ENCODE measurements at places on chromosomes 13 and 19. TPM values are rescaled to one million over a fixed set of nuclear protein-coding genes. Genes with fewer than 3 reads are reported as not detected.

DNA sequence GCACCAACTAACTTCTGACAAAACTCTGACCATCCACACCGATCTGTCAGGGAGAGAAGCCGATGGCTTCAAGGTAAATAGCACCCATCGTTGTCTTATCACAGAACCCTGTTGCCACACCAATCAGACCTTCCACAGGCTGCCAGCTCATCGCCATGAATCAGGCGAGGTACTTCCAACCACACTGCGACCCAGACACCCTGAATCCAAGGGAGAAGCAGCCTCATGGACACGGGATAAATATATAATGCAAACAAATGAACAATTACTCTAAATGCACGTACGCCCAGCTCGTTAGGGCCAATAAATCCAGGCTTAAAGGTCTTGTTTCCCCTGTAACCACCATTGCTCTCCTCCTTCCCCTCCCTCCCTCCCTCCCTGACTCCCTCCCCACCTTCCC, 20.8 kb downstream of the RANBP3 start:
- peaks cover 58% of the 10 kb centered on the region for H3K4me1 ChIP-seq
- H3K27me3 ChIP-seq: no peaks in the 10 kb centered on the region
- no peak for DNase-seq

- no peak overlapping the region for H3K4me3 ChIP-seq
- no peaks in the 10 kb centered on the region for H3K36me3 ChIP-seq
- no peak for DNase-seq
- H3K4me1 ChIP-seq: no peaks in the 10 kb centered on the region
- H3K27me3 ChIP-seq: no peaks in the 10 kb centered on the region
- no peak overlapping the region for H3K27ac ChIP-seq
Observed at GRCh38 chr13:105787632-105788031, 747.8 kb downstream of the EFNB2 start.

The ZMYM2 gene
- polyA plus RNA-seq: 63.9 TPM

- no peaks in the 10 kb centered on the region for H3K4me1 ChIP-seq
- no peak overlapping the region for H3K27ac ChIP-seq
- H3K36me3 ChIP-seq: no peaks in the 10 kb centered on the region
- DNase-seq: no peak
Observed at GRCh38 chr13:76667551-76667950, 218.7 kb downstream of the KCTD12 start.

GRCh38 chr19:34135821-34136611, 36.3 kb upstream of the LSM14A start:
- no peaks in the 10 kb centered on the region for H3K36me3 ChIP-seq
- no peak overlapping the region for H3K27ac ChIP-seq
- no peaks in the 10 kb centered on the region for H3K4me1 ChIP-seq
- H3K4me3 ChIP-seq: no peak overlapping the region

DNA sequence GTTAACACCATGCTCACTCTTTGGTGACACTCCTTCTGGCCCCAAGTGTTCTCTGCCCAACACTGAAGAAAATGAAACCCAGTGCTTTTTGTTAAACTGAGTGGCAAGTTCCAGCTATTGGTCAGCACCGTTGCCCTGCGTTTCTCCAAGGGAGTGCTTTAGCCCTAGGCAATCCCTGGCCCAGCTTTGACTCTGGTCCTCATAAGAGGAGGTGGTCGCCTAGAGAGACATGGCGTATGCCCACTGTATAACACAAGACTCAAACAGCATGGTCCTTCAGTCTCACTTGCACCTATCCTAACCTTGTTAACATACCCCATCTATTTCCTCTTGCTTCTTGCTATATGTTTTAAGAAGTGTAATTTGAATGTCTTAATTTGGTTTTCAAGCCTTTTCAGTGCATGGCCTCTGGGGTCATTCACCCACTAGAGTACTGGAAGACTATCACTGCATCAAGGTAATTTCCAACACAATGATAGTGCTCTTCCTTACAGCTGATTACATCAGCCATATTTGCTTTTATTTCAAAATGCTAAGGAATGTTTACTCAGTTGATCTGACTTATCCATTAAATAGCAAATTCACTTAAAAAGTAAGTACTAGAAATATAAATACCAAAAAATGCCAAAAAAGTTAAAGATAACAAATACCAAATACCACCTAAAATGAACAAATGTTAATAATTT, 190.5 kb upstream of the SOX21 start:
- no peak overlapping the region for H3K4me3 ChIP-seq
- H3K27me3 ChIP-seq: no peaks in the 10 kb centered on the region
- H3K4me1 ChIP-seq: no peaks in the 10 kb centered on the region
- no peak for DNase-seq
- no peaks in the 10 kb centered on the region for H3K36me3 ChIP-seq

The ADPRHL1 gene
- 1.6 TPM for polyA plus RNA-seq

The PDE4C gene
- 0.34 TPM for polyA plus RNA-seq

The SDHAF1 gene
- 27.2 TPM for polyA plus RNA-seq

- no peak overlapping the region for H3K4me3 ChIP-seq
- H3K4me1 ChIP-seq: peaks cover 64% of the 10 kb centered on the region
- no peak overlapping the region for H3K27ac ChIP-seq
- peak; percentile 41 for DNase-seq
- no peaks in the 10 kb centered on the region for H3K36me3 ChIP-seq
Observed at GRCh38 chr13:26952551-26953143, 192.1 kb upstream of the GPR12 start.

DNA sequence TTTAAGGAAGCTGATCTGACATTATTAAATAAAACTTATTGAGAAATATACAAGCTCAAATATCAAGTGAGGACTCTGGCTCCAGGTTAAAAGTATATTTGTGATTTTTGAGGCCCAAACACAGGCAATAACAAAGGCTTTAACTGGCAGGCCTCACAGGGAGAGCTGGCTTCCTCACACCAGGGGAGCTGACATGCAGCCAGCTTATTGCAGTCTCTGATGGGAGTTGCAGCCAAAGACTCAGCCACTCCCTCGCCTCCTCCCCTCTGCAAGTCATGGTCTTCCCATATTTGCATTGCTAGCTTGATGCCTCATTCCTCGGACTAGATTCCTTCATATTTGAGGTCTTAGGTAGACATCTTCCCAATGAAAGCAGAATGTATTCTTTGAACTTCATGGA, 647.1 kb upstream of the SLITRK6 start:
- no peak overlapping the region for H3K27ac ChIP-seq
- H3K4me1 ChIP-seq: no peaks in the 10 kb centered on the region
- H3K4me3 ChIP-seq: no peak overlapping the region
- H3K36me3 ChIP-seq: no peaks in the 10 kb centered on the region
- no peaks in the 10 kb centered on the region for H3K27me3 ChIP-seq
- DNase-seq: no peak

GRCh38 chr13:98875146-98875729, 102.6 kb downstream of the DOCK9 start:
- DNase-seq: no peak
- no peaks in the 10 kb centered on the region for H3K27me3 ChIP-seq
- no peak overlapping the region for H3K4me3 ChIP-seq
- H3K36me3 ChIP-seq: peaks cover 10% of the 10 kb centered on the region

DNA sequence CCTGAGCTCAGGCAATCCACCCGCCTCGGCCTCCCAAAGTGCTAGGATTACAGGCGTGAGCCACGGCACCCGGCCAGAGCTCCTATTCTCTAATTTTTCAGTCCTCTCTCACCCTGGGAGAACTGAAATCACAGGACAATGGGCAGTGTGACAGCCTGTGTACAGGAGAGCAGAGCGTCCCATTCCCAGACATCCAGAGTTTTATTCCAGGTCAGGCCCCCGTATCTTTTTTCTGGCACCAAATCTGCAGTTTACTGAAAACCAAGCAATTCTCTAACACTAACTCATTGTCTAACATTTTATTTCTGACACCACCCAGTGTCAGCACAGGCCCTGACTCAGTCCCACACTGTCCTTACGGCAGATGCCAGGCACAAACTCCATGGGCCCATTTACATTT, 6.7 kb downstream of the ZNF708 start:
- DNase-seq: no peak
- H3K4me3 ChIP-seq: no peak overlapping the region
- H3K36me3 ChIP-seq: peaks cover 7% of the 10 kb centered on the region
- no peak overlapping the region for H3K27ac ChIP-seq

DNA sequence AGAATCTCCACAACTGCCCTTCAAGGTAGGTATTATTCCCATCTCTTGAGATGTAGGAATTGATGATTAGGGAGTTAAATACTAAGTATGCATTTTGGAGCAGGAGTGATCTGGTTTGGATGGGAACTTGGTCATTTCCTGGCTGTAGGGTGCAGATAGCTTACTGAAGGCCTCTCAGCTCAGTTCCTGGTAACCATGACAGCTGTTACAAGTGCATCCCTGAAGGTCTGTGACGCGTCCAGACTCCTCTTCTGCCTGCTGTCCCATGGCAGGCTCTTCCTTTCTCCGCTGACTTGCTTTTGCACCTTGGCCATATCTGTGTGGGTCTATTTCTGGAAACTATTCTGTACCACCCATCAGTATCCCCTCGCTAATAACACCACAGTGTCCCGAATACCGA, 387.8 kb downstream of the ZNF536 start:
- no peak overlapping the region for H3K4me3 ChIP-seq
- no peaks in the 10 kb centered on the region for H3K36me3 ChIP-seq
- no peaks in the 10 kb centered on the region for H3K4me1 ChIP-seq
- no peak overlapping the region for H3K27ac ChIP-seq
- no peak for DNase-seq
- H3K27me3 ChIP-seq: no peaks in the 10 kb centered on the region

DNA sequence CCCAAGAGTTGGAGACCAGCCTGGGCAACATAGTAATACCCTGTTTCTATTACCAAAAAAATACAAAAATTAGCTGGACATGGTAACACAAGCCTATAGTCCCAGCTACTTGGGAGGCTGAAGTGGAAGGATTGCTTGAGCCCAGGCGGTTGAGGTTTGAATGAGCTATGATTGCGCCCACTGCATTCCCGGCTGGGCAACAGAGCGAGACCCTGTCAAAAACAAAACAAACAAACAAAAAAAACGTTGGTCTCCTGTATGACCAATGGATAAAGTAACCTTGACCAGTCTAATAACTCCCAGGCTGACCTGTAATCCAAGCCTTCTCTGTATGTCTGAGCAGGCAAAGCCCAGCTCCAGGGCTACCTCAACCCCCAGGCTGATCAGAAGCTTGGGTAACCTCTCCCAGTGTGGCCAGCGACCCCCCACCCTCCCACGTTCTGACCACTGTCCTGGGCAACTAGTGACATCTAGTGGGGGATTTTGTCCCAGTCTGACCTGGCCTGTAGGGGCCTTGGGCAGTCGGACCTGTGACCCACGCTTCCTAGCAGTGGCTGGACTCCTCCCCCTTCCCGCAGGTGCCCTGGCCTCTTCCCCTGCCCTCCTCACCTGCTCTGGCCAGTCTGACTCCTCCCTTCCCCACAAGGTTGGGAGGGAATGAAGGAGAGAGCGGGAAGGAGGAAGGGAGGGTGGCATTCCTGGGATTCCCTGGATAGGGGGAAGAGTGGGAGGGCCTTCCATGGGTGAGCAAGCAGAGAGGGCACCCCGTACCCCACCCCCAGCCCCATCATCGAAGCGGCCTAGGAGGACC, 1.0 kb upstream of the BCAM start:
- no peak overlapping the region for H3K27ac ChIP-seq
- no peaks in the 10 kb centered on the region for H3K4me1 ChIP-seq
- no peak overlapping the region for H3K4me3 ChIP-seq

GRCh38 chr13:52758114-52758513, 18.5 kb upstream of the CNMD start:
- no peak for DNase-seq
- H3K27ac ChIP-seq: no peak overlapping the region
- H3K4me3 ChIP-seq: no peak overlapping the region
- H3K4me1 ChIP-seq: no peaks in the 10 kb centered on the region
- H3K27me3 ChIP-seq: no peaks in the 10 kb centered on the region

DNA sequence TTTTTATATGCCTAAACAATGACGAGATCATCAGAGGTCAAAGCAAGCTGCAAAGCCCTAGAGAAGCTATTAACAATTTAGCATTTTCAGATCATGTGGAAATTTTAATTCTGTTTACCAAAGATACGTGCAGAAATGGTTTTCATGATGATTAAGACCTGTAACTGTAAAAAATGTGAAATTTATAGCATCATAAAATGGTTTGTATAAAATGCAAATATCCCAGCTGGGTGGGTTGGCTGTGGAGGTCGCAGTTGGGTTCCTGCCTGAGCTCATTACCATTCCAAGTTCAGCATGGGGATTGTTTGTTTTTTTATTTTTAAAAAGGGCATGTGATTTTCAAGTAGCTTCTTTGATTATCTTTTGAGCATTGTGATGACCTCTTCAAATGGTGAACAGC, 47.9 kb upstream of the SIAH3 start:
- H3K27ac ChIP-seq: no peak overlapping the region
- H3K27me3 ChIP-seq: no peaks in the 10 kb centered on the region
- H3K4me1 ChIP-seq: no peaks in the 10 kb centered on the region

- no peaks in the 10 kb centered on the region for H3K36me3 ChIP-seq
- H3K4me3 ChIP-seq: no peak overlapping the region
- H3K4me1 ChIP-seq: no peaks in the 10 kb centered on the region
- DNase-seq: no peak
- H3K27me3 ChIP-seq: no peaks in the 10 kb centered on the region
Observed at GRCh38 chr13:99717959-99718674, 216.8 kb downstream of the TM9SF2 start.

The MEDAG gene
- 18.7 TPM for polyA plus RNA-seq

The ONECUT3 gene
- 0.02 TPM for polyA plus RNA-seq

GRCh38 chr19:5460748-5461147, 5.5 kb downstream of the ZNRF4 start:
- no peaks in the 10 kb centered on the region for H3K36me3 ChIP-seq
- no peak for DNase-seq
- H3K27ac ChIP-seq: no peak overlapping the region
- H3K4me3 ChIP-seq: no peak overlapping the region
- H3K27me3 ChIP-seq: no peaks in the 10 kb centered on the region

DNA sequence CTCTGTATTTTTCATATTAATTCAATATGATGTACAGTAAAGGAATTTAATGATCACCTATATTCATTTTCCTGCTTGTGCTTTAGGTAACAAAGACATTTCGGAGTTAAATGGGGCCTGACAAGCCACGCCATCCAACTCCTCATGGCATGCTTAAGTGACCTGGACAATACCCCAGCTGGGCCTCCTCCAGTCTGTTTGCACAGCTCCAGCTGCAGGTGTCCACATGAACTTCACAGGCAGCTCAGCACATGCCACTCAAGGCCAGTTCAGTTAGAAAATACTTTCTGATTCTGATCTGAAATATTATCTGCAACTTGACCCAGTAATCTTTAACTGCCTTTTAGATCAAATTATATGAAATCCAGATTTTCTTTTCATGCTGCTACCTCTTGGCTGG, 89.6 kb upstream of the SLC15A1 start:
- H3K27me3 ChIP-seq: no peaks in the 10 kb centered on the region
- no peak overlapping the region for H3K27ac ChIP-seq
- H3K36me3 ChIP-seq: peaks cover 14% of the 10 kb centered on the region
- H3K4me1 ChIP-seq: peaks cover 27% of the 10 kb centered on the region

The FAM124A gene
- 5.2 TPM for polyA plus RNA-seq

GRCh38 chr19:1189419-1189818, 15.4 kb upstream of the SBNO2 start:
- no peak overlapping the region for H3K4me3 ChIP-seq
- no peaks in the 10 kb centered on the region for H3K27me3 ChIP-seq
- no peaks in the 10 kb centered on the region for H3K36me3 ChIP-seq
- H3K27ac ChIP-seq: no peak overlapping the region

Data from thymus (tissue), 14 donors.